ENCODE measurements at places on chromosomes 1 and 21. TPM values are rescaled to one million over a fixed set of nuclear protein-coding genes. Genes with fewer than 3 reads are reported as not detected.

DNA sequence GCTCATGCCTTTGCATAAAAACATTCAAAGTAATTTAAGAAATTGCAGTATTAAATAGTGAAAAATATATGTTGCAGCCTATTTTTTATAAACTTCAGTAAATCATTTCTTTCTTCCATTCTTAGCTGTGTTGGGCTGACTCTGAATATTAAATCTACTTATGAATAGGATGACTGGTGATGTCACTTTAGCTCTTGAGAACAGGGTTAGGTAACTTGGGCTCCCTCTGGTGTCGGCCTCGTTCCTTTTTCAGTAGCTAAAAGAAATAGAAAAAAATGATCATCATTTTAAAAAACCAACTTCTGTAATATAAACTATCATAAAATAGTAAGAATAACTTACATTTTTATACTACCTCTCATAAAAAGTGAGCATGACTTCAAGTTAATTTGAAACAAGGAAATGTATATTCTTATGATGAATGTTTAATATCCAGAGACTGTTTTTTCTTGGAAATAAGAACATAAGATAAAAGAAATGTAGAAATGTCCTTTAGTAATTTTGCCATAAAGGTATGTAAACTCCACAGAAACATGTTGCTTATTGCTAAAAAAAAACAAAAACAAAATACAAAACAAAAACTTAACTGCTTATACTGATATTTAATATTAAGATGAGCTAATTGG, 26.8 kb upstream of the NCAM2 start:
- no peak overlapping the region for H3K4me3 ChIP-seq
- peak; percentile 12 for DNase-seq
- no peaks in the 10 kb centered on the region for H3K4me1 ChIP-seq
- H3K27me3 ChIP-seq, result peaks cover 2% of the 10 kb centered on the region

Gene NBPF14
- total RNA-seq, result 19.3 TPM

Gene TCHH
- not detected for total RNA-seq

Gene KCNK2
- not detected for total RNA-seq

- H3K36me3 ChIP-seq, result no peaks in the 10 kb centered on the region
- peaks cover 7% of the 10 kb centered on the region for H3K27me3 ChIP-seq
- no peaks in the 10 kb centered on the region for H3K4me1 ChIP-seq
- DNase-seq, result no peak
Observed at GRCh38 chr1:115647919-115648650, 6.3 kb downstream of the VANGL1 start.

- DNase-seq, result no peak
- no peak overlapping the region for H3K4me3 ChIP-seq
- no peak overlapping the region for H3K27ac ChIP-seq
- H3K4me1 ChIP-seq, result peaks cover under 1% of the 10 kb centered on the region
- no peaks in the 10 kb centered on the region for H3K36me3 ChIP-seq
Observed at GRCh38 chr1:213683529-213683928, 304.2 kb upstream of the PROX1 start.

- no peaks in the 10 kb centered on the region for H3K36me3 ChIP-seq
- DNase-seq, result no peak
- no peaks in the 10 kb centered on the region for H3K4me1 ChIP-seq
Observed at GRCh38 chr1:83964153-83964552, 34.8 kb downstream of the TTLL7 start.
